ENCODE measurements at places on chromosomes 4 and X. TPM values are rescaled to one million over a fixed set of nuclear protein-coding genes. Genes with fewer than 3 reads are reported as not detected.

Gene RHOXF2
- not detected for total RNA-seq

Gene MGAT4D
- total RNA-seq = not detected

Gene GAGE2A
- total RNA-seq = not detected

Gene VEGFC
- not detected for total RNA-seq

Gene RTL9
- not detected for total RNA-seq

Gene BMX
- not detected for total RNA-seq

Gene ATP2B3
- not detected for total RNA-seq

Gene PAK3
- 0.40 TPM for total RNA-seq

DNA sequence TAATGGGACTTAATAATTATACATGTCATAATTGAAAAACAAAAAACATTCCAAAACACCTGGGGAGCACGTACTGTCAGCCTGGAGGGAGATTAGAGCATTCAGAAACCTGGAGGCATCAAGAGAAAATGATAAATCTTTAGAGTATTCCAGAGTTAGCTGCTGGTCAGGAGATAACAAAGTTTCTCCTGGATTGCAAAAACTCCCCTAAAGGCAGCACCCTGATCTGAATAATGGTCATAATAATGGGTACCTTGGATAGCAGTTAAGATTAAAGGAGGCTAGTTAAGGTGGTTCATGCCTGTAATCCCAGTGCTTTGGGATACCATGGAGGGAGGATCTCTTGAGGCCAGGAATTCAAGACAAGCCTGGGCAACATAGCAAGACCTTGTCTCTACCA lies 15.9 kb upstream of the RAB40A start:
- no peaks in the 10 kb centered on the region for H3K36me3 ChIP-seq
- no peak overlapping the region for H3K27ac ChIP-seq
- DNase-seq = no peak
- H3K4me3 ChIP-seq = no peak overlapping the region
- H3K4me1 ChIP-seq = peaks cover 5% of the 10 kb centered on the region

GRCh38 chr4:61443813-61444510 lies 243.8 kb downstream of the ADGRL3 start:
- H3K4me3 ChIP-seq = no peak overlapping the region
- H3K4me1 ChIP-seq = no peaks in the 10 kb centered on the region
- H3K27me3 ChIP-seq = no peaks in the 10 kb centered on the region
- H3K27ac ChIP-seq = no peak overlapping the region
- H3K36me3 ChIP-seq = no peaks in the 10 kb centered on the region

DNA sequence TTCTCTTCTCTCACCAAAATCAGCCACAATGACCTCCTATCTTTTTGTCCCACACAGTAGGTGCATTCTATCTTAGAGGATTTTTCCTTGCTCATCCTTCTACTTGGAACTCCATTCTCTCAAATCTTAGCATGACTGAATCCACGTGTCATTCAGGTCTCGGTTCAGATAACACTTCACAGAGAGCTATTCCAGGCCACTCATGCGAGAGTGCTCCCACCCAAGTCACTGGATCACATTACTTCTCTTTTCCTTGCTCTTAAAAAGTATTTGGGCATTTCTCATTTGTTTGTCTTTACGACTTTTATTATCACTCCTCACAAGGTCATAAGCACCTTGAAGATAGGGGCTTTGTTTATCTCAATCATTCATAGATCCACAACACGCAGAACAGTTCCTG lies 647.5 kb upstream of the TENM3 start:
- no peaks in the 10 kb centered on the region for H3K4me1 ChIP-seq
- no peaks in the 10 kb centered on the region for H3K36me3 ChIP-seq
- no peak for DNase-seq
- H3K27me3 ChIP-seq = no peaks in the 10 kb centered on the region
- H3K4me3 ChIP-seq = no peak overlapping the region

DNA sequence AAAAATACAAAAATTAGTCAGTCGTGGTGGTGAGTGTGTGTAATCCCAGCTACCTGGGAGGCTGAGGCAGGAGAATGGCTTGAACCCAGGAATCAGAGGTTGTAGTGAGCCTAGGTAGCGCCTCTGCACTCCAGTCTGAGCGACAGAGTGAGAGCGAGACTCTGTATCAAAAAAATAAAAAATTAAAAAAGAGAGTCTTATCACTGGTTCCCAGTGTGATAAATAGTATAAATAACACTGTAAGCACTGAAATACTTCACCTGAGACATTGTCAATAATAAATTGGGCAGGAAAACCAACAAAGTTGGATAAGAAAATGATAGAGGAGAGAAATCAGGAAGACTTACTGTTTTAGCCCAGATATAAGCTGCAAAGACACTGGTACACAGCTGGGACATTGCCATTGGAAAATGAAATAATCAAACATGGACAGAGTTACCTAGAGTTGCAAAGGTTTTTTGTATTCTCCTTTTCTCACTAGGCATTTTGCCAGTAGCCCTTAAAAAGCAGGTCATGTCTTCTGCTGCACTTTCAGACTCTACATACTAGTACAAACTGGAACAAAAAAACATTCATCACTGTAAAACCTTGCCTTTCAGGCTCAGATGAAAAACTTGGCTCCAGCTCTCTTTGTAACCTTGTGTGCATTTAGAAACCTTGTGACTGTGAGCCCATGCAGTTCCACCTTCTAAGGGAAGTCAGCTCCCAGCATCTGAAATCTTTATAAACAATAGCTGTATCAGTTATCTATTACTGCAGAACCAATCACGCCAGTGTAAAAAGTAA lies 55.0 kb upstream of the PPP1R2C start:
- no peaks in the 10 kb centered on the region for H3K27me3 ChIP-seq
- H3K36me3 ChIP-seq = no peaks in the 10 kb centered on the region
- no peak for DNase-seq

DNA sequence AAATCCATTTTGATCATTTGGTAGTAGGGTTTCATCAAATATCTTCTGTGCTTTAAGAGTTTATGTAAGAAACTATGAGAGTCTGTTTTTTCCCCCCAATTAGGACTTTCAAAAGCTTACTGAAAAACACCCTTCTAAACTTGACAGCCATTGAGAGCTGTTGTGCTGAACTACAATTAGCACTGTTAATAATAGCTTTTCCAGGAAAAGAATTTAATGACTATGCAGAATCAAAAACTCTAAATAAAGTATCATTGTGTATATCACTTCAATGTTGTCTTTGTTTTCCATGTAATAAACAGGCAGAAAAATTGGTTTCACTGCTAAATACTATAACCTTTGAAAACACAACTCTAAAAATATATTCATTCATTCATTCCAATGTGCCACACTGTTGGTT lies 121.4 kb upstream of the PDE5A start:
- no peaks in the 10 kb centered on the region for H3K4me1 ChIP-seq
- H3K36me3 ChIP-seq = no peaks in the 10 kb centered on the region
- DNase-seq = no peak
- H3K4me3 ChIP-seq = no peak overlapping the region
- no peaks in the 10 kb centered on the region for H3K27me3 ChIP-seq
- no peak overlapping the region for H3K27ac ChIP-seq

- H3K27me3 ChIP-seq = no peaks in the 10 kb centered on the region
- DNase-seq = peak; percentile 39
- H3K36me3 ChIP-seq = no peaks in the 10 kb centered on the region
- peaks cover 50% of the 10 kb centered on the region for H3K4me1 ChIP-seq
- no peak overlapping the region for H3K4me3 ChIP-seq
Observed at GRCh38 chr4:89254847-89255246, 52.8 kb downstream of the GPRIN3 start.

GRCh38 chr4:24650849-24651640 lies 66.7 kb upstream of the DHX15 start:
- no peak for DNase-seq
- no peaks in the 10 kb centered on the region for H3K27me3 ChIP-seq
- no peaks in the 10 kb centered on the region for H3K36me3 ChIP-seq
- no peak overlapping the region for H3K4me3 ChIP-seq

DNA sequence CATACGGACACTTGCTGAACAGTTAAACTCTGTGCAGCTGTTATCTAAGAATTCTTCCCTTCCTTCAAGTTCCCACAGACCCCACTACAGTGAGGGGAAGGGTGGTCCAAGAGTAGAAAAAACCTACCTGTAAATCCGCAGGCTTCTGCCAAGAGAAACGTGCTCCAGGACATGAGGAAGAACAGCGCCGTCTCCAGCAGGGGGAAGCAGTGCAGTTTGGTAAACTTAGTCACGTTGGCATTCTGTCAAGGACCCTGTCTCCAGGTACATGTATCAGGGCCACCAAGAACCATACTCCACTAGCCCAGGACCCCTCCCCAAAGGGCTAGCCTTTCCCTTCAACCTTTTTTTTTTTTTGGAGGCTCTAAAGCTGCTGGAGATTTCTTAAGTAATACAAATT lies 79.9 kb downstream of the CHST7 start:
- H3K27me3 ChIP-seq = no peaks in the 10 kb centered on the region
- DNase-seq = no peak
- no peak overlapping the region for H3K4me3 ChIP-seq
- no peak overlapping the region for H3K27ac ChIP-seq

GRCh38 chr4:74499986-74500781 lies 55.2 kb downstream of the AREG start:
- no peak overlapping the region for H3K27ac ChIP-seq
- no peak for DNase-seq
- no peak overlapping the region for H3K4me3 ChIP-seq
- H3K27me3 ChIP-seq = no peaks in the 10 kb centered on the region
- no peaks in the 10 kb centered on the region for H3K36me3 ChIP-seq
- no peaks in the 10 kb centered on the region for H3K4me1 ChIP-seq

GRCh38 chr4:183989931-183990330 lies 84.8 kb downstream of the STOX2 start:
- H3K4me1 ChIP-seq = no peaks in the 10 kb centered on the region
- H3K36me3 ChIP-seq = no peaks in the 10 kb centered on the region
- no peak overlapping the region for H3K4me3 ChIP-seq
- no peak for DNase-seq
- H3K27ac ChIP-seq = no peak overlapping the region

DNA sequence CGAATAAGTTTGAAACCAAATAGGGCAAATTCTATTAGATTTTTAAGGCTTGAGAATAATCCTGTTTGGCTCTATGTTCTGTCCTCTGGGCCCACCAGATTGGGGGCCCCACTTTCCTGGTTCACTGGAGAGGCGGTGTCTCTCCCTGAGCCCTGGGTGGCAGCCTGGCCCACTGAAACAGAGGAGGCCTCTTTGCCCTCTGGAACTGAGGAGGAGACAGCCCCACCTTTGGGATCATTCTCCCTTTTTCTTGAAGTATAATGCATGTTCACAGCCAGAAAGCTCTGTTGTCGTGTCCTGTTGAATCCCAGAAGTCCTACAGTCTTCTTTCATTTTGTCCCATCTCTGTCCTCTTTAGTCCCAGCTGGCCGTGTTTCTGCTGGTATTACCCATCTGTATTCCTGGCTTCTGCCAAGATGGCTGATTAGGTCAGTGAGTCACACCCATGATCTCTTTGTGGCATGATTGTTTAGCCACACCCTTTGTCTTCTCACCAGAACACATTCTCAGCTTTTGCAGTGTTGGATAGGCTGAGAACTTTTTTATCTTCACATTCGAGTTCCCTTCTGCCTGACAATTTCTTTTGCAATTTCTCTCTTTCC lies 8.1 kb upstream of the TBC1D25 start:
- H3K36me3 ChIP-seq = no peaks in the 10 kb centered on the region
- H3K4me1 ChIP-seq = peaks cover 11% of the 10 kb centered on the region
- H3K4me3 ChIP-seq = no peak overlapping the region
- DNase-seq = no peak
- no peaks in the 10 kb centered on the region for H3K27me3 ChIP-seq

DNA sequence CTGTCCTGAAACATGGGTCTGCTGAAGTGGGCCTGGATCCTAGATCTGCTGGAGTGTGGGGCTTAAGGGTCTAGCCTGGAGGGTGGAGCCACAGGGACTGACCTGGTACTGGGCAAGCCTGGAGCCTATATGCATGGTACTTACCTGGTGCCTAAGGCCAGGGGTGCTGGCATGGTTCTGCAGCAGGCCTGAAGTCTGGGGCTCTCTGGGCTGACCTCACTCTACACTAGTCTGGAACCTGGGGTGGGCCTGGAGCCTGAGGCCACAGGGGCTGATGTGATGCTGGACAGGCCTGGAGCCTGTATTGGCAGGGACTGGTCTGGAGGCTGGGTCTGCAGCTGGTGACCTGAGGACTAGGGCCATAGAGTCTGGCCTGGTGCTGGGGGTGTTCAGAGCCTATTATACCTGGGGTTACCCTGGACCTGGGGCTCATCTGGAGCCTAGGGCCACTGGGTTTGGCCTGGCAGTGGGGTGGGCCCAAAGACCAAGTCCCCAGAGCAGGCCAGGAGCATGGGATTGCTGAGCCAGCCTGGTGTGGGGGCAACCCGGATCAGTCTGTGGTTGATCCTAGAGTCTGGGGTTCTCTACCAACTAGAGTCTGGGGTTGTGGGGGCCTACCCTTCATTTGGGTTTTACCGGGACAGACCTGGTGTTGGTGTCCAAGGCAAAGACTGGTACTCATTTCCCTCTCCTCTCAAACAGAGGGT lies 179.6 kb downstream of the SLC4A4 start:
- no peak overlapping the region for H3K4me3 ChIP-seq
- H3K27me3 ChIP-seq = no peaks in the 10 kb centered on the region
- no peak overlapping the region for H3K27ac ChIP-seq
- no peaks in the 10 kb centered on the region for H3K4me1 ChIP-seq

GRCh38 chrX:20015422-20015821 lies 24.6 kb upstream of the BCLAF3 start:
- no peaks in the 10 kb centered on the region for H3K36me3 ChIP-seq
- no peak overlapping the region for H3K4me3 ChIP-seq
- H3K27me3 ChIP-seq = no peaks in the 10 kb centered on the region
- no peak overlapping the region for H3K27ac ChIP-seq

- no peaks in the 10 kb centered on the region for H3K36me3 ChIP-seq
- H3K4me1 ChIP-seq = no peaks in the 10 kb centered on the region
- H3K27me3 ChIP-seq = no peaks in the 10 kb centered on the region
Observed at GRCh38 chr4:13968723-13969122, 341.2 kb upstream of the BOD1L1 start.

DNA sequence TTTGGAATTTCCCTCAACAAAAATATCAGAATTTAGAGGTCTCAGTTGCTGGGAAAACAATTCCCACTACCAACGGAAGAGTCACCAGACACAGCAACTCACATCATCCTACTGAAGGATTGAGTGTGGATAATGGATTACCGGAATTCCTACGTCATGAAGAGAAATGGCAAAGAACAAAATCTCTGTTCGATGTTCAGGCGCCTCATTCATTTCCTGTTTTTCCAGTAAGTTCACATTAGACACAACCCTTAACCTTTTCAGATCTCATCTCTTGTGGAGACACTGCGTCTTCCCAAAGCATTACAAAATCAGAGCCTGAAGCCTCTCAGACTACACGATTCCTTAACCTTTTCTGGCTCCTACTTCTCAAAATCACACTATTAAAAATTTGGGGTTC lies 58.5 kb upstream of the CPEB2 start:
- no peak for DNase-seq
- no peak overlapping the region for H3K27ac ChIP-seq
- H3K36me3 ChIP-seq = no peaks in the 10 kb centered on the region
- H3K4me3 ChIP-seq = no peak overlapping the region
- no peaks in the 10 kb centered on the region for H3K27me3 ChIP-seq

GRCh38 chr4:76306882-76307659 lies 538 bp downstream of the STBD1 start:
- no peak for DNase-seq
- H3K36me3 ChIP-seq = no peaks in the 10 kb centered on the region
- no peaks in the 10 kb centered on the region for H3K27me3 ChIP-seq
- peaks cover 21% of the 10 kb centered on the region for H3K4me1 ChIP-seq
- H3K27ac ChIP-seq = no peak overlapping the region
- H3K4me3 ChIP-seq = peak overlapping the region; percentile 51
